ENCODE measurements at places on chromosomes 4 and X. TPM values are rescaled to one million over a fixed set of nuclear protein-coding genes. Genes with fewer than 3 reads are reported as not detected.

- DNase-seq, result no peak
These were observed 811.8 kb downstream of the RAB28 start for GRCh38 chr4:12672303-12672702.

DNA sequence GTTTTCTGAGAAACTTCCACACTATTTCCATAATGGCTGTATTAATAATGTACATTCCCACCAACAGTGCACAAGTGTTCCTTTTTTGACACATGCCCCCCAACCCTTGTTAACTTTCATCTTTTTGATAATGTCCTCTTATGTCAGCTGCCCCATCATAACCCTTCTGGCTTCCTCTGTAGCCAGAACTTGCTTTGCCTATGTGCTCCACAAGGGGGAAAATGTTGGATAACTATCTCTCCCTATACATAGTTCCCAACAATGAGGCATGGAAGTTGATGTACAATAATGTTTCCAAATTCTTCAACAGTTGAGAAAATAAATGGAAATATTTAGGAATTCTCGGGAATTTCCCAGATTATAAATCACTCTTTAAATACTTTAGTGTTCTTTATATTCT is 142.9 kb downstream of the ASB9 start:
- DNase-seq, result no peak

UGT2A1 gene
- not detected for total RNA-seq

ADGRL3 gene
- total RNA-seq, result 1.0 TPM

ADH7 gene
- not detected for total RNA-seq

GRCh38 chr4:94032754-94033153 is 174.9 kb upstream of the SMARCAD1 start:
- DNase-seq, result peak; percentile 45

GRCh38 chrX:137548261-137548660 is 17.7 kb upstream of the ZIC3 start:
- DNase-seq, result no peak

SLC34A2 gene
- total RNA-seq, result not detected

DNA sequence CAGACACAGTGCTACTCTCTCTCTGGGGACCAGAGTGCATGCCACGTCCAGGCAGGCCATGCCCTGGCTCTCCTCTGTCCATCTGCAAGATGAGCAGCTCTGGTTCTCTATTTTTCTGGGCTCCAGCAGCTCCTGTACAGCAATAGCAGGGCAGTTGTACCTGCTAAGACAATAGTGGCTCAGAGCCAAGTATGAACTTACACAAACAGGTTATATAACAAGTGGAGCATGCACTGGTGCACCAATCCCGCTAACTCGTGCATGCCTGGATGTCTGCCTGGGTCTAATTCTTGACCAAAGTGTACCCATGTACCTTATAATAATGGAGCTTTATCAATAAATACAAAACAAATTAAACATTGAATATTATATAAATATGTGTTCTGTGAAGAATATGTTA is 392.3 kb downstream of the CENPC start:
- DNase-seq, result no peak

GRCh38 chr4:70816894-70817293 is 22.8 kb downstream of the GRSF1 start:
- no peak for DNase-seq

- peak; percentile 28 for DNase-seq
These were observed 631 bp downstream of the EVC start for GRCh38 chr4:5711479-5712184.

- DNase-seq, result no peak
These were observed 20.6 kb upstream of the CLDN24 start for GRCh38 chr4:183342541-183343533.

- peak; percentile 45 for DNase-seq
These were observed 40.6 kb downstream of the ARHGAP10 start for GRCh38 chr4:147772459-147772969.

DNA sequence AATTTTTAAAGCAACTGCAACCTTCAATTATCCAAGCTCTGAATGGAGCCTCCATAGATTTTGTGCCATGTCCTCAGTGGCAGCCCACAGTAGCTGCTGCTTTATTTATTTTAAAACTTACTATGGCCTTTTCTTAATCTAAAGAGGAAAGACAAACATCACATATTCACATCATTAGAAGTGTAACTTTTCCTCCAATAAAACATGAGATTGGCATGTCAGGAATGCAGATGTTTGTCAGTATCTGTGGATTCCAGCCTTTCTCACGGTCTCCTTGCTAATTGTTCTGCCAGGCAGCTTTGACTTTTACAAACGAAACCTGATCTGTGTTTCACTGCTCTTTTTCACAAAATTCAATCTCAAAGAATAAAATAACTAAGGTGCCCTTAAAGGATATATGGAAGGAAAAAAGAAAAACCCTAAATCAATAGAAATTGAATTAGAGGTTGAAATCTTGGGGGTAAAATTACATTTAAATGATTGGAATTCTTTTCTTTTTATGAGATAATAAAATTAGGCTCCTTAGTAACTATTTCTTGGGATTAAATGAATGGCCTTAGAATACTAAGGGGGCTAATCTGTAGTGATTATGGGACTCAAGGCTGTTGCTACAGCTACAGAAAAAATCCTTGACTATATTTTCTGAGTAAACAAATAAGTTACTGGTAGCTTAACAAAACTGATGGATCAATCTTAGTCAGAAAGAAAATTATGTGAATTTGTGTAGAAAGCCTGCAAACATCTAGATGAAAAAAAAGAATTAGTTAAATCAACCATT is 151.3 kb downstream of the RTL9 start:
- DNase-seq, result peak; percentile 1

DNA sequence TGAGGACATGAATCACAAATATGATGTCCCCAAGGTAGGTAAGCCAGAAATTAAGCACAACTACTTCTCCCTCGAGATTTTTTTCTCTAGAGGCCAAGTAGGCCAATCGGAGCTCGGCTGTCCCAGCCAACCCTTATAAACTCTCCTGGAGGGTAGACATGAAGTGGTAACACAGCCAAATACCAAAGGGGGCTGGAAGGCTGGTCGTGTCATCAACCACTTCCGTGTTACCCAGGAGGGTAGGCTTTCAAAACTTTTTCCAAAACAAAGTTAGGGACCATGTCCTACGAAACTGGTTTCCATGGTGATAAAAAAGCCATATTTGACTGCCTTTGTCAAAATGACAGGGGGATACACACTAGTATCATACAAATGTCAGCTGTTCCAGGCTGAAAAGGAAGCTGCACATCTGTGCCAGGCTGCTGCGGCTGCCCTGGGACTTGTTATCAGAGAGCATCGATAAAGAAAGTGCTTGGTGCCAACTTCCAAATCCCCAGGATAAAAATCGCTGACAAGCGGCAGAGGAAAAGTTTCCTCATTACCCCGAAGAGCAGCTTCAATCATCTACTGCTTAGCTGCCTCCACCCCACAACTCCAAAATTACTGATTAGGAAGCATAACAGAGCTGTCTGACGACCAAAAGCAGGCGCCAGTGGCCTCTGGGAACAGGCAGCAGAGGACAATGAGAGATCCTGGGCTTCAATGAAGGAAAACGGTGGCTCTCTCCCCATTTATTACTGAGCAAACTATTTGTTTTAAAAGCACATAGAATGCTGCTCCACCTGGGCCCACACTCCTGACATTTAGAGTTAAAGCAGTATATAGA is 20.8 kb downstream of the BCOR start:
- no peak for DNase-seq

GRCh38 chr4:8356856-8357255 is 83.7 kb downstream of the ACOX3 start:
- DNase-seq, result no peak

RBMXL3 gene
- total RNA-seq, result not detected

DNA sequence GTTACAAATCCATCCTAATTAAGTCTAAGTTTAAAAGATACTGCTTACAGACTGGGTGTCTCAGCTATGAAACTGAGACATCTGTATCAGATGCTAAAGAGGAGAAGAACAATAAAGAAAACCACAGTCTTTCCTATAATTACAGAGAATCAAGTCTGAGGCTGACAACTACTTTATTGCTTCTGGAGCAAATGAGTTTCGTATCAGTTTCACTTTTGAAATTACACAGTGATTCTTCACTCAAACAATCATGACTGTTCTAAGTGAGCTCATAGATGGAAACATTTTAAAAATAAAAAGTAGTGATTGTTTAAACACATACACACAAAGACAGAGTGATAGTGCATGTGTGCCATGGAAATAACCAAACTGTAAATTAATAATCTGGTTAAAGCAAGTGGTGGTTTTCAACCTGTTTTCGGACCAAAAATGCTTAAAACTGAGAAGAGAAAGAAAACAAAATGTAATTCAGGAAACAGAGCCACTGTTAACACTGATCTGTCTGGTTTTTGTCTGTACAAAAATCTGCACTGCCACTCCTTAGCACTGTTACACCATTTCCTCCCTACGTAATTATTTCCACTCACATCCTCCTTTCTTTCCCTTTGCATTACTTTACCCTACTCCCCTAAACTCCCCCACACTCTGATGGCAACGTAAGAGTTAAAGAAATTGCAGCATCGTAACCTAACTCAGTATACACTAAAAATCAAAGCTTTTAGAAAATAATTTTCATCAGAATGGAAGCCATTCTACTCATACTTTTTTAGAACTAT is 12.5 kb downstream of the RFC1 start:
- DNase-seq, result peak; percentile 53

MGAT4D gene
- not detected for total RNA-seq

RAI2 gene
- total RNA-seq, result not detected

POLN gene
- 0.24 TPM for total RNA-seq

GRIA2 gene
- not detected for total RNA-seq

All from A172 (cell line).